Fibroblast of skin of right quadriceps (primary cell): ENCODE measurements at places on chromosomes 6 and 20.

- DNase-seq, result no peak
Observed at GRCh38 chr6:33163540-33163939, 28.7 kb downstream of the COL11A2 start.

GRCh38 chr6:42210551-42210950, 7.1 kb downstream of the MRPS10 start:
- DNase-seq, result no peak

GRCh38 chr6:61809004-61809595, 476.9 kb downstream of the KHDRBS2 start:
- DNase-seq, result no peak

DNA sequence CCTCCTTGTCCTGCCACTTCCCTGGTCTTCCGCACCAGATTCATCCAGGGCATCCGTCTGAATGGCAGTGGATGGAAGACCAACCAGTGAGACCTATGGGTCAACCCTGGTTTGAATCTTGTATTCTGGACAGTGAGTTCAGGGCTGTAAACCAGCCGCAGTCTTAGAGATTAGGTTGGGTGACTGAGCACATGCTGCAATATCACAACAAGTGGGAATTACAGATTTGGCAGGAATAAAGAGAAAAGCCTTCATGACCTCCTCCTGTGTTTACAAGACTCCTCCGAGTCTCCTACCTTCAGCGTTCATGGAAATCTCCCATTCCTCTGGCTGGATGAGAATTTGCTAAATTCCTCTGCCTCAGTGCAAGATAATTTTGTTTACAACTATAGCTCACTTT, 9.9 kb downstream of the ECI2 start:
- no peak for DNase-seq

- DNase-seq, result no peak
Observed at GRCh38 chr20:51166489-51166888, 143.6 kb upstream of the KCNG1 start.

DNA sequence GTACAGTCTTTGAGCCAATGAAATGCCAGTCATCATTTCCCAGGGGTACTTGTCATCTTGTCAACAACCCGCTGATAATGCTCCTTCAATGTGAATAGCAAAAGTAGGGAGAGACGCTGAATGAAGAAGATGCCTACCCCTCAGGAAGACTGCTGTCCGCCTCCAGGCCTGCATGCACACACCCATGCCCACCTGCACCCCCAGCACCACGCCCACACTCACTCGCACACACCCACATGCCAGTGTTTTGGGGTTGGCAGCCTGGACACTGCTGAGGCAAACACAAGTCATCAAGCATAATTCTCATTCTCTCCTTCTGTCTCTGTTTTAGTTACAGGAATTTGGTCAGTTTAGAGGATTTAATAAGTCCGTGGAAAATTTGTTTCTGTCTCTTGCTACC, 63.6 kb downstream of the SYTL3 start:
- no peak for DNase-seq

GRCh38 chr6:162970246-162970645, 242.5 kb downstream of the PACRG start:
- no peak for DNase-seq

DNA sequence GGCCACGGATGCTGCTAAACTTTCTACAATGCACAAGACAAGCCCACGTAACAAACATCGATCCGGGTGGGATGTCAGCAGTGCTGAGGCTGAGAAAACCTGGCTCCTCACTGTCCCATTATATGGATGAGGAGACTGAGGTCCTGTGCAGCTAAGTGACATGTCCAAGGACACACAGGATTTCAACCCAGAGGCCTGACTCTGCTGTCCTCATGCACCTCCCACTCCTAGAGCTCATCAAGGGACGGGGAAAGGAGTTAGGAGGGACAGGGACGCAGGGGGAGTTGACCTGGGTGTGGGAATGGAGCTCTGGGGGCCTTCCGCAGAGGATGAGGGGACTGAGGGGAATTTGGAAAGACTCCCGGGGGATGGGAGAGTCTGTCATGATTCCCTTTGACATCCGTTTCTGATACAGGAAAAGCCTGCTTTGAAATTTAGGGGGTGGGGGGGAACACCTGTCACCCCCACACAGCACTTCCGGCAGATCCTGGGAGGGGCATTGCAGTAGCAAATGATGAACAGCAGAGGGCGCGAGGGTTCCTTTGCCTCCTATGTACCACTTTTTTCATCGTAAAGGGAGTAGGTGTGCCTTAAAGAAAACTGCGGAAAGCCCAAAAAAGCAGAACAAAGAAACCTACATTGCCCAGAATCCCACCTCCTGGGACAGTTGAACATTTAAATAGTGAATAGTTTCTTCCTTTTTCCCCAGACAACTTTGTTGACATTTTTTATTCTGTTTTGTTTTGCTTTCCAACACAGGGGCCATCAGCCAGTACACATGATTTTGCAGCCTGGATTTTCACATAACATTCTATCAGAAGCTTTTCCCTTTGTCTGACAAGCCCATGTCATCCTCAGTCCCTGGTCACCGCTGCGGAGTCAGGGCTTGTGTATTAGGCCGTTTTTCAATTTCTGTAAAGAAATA, 48.6 kb downstream of the SLC2A10 start:
- DNase-seq, result peak; percentile 51

DNA sequence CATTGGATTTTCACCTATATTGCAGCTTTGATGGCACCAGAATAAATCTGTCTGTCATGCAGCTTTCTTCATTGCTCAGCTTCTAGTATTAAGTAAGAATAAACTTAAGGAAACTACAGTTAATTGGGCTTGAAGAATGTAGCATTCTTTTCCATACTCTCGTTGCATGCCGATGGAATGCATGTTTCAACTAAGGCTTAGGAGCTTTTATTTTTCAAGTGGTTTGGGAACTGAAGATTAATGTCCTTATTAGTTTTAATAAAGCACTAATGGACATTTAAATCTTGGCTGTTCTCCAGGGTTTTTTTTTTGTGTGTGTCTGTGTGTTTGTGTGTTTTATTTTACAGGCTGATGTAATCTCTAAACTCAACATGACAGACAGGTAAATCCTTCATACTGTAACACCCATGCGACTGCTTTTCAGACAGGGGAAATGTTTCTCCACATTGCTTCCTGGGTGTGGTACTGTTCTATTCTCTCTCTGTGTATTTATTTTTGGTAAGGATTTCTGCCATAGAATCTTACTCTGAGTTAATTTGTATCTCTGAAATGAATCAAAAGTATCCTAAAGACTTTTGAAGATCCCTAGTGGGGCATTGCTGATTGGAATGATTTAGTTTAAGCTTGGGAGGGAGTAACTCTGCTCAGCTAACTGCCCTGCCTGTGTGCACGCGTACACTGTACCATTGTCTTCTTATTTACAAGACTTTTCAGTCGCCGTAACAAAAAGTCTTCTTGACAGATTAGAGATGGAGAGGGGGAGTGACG, 38.0 kb downstream of the SLC9A8 start:
- DNase-seq, result no peak

- no peak for DNase-seq
Observed at GRCh38 chr6:26416288-26416687, 14.2 kb downstream of the BTN3A1 start.

DNA sequence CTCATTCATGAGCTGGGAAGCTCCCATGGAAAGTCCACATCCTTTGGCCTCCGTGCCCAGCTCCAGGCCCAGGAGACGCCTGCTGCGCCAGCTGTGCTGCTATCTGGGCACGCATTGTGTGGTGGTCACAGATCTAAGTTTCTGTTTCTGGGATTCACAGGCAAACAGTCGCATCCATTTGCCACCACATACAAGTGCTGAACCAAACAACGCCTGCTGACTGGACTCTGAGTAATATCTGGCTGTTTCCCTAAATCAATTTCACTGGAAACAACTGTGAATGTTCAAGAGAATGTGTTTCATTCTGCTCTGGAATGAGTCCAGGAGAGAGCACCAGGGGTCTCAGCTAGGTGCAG, 45.5 kb downstream of the IRF4 start:
- peak; percentile 17 for DNase-seq

- peak; percentile 11 for DNase-seq
Observed at GRCh38 chr20:25695532-25696370, 902 bp downstream of the ZNF337 start.

GRCh38 chr6:79818471-79818870, 128.9 kb downstream of the ELOVL4 start:
- peak; percentile 4 for DNase-seq

DNA sequence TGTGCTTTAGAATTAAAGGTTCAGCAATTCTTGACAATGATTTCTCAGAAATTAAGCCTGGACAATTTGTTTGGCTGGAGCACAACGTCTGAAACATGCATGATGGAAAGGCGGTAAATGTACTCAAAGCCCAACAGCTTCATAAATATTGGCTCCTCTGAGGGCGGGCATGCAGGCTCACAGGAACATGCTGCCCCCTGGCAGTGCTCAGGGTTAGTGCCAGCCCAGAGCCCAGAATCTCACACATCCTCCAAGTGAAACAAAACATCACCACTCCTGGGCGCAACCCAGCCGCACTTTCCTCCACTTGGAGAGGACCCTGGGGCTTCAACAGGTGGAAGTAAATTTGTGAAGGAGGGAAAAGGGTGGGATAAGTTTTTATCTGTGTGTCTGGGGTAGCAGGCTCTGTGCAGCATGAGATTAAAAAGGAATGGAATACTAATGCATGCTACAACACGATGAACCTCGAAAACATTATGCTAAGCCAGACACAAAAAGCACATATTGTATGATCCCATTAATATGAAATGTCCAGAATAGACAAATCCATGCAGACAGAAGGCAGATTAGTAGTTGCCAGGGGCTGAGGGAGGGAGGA, 54.1 kb upstream of the PTPRT start:
- no peak for DNase-seq

GRCh38 chr20:17852323-17852722, 116.3 kb downstream of the SNX5 start:
- DNase-seq, result no peak

- DNase-seq, result no peak
Observed at GRCh38 chr6:9745476-9745875, 669.4 kb downstream of the TFAP2A start.
